Myocyte (in vitro differentiated cells): ENCODE measurements at places on chromosomes 5 and 9. TPM values are rescaled to one million over a fixed set of nuclear protein-coding genes. Genes with fewer than 3 reads are reported as not detected.

GRCh38 chr9:79581794-79582193 lies 10.0 kb downstream of the TLE4 start:
- DNase-seq, result peak; percentile 57

The MELK gene
- 2.9 and 3.1 TPM in 2 replicates for total RNA-seq

The HBEGF gene
- 10.1 and 10.2 TPM in 2 replicates for total RNA-seq

DNA sequence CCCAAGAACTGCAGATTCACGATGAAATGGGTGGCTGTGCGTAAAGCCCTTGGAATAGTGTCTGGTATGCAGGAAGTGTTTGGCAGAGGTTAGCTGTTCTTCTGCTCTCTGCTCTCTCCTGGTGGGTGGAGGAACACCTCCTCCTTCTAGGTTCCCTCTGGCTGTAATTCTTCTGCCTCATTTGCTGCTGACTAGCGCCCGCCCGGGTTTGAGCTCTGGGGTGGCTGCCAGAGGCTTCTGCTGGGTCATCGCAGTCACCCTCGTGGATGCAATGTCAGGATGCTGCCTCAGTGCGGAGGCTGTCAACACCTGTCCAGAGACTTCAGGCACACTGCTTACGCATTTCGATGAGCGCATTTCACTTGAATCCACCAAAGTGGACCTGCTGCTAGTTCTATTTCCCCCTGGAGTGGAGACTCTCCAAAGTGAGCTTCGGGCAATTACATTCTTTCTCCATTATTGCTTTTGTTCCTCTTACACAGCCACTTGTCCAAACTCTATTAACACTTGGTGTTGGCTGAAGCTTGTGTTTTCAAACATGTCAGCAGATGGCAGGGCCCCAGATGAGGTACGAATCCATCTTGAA lies 11.7 kb downstream of the DOCK2 start:
- DNase-seq, result no peak

The PCDH1 gene
- total RNA-seq, result 0.11 and 0.42 TPM in 2 replicates

DNA sequence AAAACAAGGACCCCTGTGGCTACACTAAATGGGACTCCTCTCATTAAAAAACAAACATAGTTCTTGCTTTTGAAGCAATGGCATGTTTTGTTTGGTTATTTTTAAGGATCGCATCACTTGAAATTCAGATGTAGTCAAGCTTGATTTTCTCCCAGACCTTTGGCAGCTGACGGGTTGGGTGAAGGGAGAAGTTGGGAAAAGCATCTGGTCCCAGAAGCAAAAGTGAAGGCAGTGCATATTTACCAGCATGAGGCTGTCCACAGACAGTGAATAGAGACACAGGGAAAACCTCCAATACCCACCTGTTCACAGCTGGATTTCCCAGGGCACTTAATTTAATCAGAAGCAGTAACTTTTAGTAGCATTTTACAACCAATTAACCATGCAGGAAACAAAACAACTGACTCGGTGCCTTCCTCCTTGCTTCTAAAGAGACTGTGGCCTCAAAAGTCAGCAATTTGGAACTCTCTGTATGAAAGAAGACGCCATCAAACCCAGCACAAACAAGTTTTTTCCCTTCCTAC lies 245.4 kb downstream of the EBF1 start:
- DNase-seq, result peak; percentile 22

- DNase-seq, result peak; percentile 34
Observed at GRCh38 chr5:137300411-137301240, 198.5 kb downstream of the SPOCK1 start.

The DPYSL3 gene
- 16.4 and 21.0 TPM in 2 replicates for total RNA-seq

DNA sequence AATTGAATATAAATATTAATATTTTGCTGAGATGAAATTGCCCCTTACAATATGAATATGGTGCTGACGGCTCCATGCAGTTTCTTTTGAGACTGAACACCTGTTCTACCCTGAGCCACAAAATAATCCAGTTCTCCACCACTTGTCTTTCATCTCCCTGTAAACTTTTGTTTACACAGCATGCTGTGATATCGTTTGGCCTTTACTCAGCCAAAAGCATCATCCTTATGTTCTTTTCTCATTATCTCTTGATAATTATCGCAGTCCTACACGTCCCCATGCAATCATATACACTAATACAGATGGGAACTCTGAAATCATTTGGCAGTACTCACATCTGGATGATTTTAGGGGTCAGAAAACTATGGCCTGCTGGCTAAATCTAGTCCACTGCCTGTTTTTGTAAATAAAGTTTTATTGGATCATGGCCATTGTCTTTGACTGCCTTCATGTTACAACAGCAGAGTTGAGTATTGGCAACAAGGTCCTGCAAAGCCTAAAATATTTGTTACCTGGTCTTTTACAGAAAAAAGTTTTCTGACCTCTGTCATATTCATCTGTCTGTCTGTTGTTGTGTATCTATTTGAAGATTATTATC lies 53.3 kb downstream of the AOPEP start:
- DNase-seq, result peak; percentile 76

The TMEM232 gene
- total RNA-seq, result 2.8 and 4.2 TPM in 2 replicates

DNA sequence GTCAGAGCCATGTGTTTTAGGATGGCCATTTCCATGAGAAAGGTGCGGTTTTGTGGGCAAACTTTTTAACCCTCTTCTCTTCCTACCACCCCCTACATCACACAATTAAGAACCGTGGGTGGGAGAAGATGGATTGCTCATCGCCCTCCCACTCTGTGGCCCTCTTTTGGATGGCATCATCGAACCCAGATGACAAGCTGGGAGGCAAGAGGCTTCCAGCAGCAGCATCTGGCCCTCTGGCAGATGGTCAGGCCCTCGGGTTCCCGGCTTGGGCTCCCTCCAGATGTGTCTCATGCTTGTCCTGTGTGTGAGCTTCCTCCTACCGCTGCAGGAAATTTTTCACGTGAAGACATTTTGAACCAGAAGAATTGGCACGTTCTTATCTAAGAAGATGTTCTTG lies 199.9 kb downstream of the EBF1 start:
- DNase-seq, result no peak

DNA sequence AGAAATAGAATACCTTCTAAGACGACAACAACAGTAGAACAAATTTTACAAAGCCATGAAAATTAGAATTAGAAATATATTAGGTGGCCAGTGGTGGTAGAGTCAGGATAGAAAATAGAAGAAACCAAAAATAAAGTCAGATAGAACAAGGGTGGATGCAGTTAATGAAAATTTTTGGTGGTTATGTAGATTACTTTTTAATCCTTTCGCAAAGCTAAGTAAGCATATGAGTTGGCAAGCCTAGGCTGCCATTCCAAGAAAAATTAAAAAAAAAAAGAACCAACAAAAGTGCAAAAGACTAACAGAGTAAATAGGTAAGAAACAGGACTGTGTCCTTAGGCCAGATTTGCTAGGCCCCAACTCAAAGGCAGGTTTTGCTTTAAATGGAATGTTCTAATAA lies 56.8 kb downstream of the PCSK5 start:
- no peak for DNase-seq

- DNase-seq, result no peak
Observed at GRCh38 chr9:112761912-112762655, 11.5 kb downstream of the SNX30 start.

DNA sequence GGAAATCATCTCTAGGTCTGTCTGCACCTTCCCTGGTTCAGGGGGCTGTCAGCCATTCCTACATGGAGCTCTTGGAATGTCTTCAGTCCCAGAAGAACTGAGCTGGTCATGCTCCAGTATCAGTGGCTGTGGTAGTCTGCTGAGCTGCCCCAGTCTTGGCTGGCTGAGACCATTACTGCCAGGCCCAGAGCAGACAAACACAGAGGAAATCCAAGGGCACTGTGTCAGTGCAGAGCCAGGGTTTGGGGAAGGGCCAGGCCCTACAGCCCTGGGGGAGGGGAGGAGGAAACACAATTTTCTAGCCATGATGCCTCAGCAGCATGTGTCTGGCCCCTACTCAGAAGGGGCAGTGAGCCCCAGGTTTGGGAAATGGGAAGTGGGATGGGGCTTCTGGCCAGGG lies 58.4 kb downstream of the ARHGEF37 start:
- DNase-seq, result no peak

DNA sequence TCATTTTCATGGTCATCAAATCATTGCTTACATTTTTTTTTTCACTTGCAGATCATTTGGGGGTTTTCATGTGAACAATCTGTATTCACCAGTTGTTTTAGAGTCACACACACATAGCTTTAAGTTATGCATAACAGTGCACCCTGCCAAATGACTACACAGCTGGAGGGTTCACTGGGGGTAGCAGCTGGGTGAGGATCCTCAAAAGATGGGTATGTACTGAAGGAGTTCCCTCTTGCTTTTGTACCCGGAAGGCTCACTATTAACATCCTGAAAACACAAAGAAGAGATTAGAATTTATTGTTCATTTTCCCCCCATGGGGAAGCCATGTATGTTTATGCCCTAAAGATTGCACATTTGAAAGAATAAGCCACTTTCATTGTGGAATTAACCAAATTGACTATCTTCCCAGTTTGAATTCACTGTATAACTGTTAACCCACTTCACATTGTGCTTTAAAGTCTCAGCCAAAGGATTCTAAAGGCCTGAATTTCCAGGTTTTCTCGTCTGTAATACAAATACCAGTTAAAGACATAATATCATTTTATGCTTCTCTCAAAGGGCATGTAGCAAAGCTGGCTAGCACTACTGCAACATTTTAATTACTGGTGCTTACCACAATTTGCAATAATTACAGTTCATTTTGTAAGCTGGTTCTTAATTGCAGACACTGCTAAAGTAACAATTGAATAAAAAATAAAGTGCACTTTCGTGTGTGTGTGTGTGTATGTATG lies 466.4 kb upstream of the MEF2C start:
- DNase-seq, result no peak

DNA sequence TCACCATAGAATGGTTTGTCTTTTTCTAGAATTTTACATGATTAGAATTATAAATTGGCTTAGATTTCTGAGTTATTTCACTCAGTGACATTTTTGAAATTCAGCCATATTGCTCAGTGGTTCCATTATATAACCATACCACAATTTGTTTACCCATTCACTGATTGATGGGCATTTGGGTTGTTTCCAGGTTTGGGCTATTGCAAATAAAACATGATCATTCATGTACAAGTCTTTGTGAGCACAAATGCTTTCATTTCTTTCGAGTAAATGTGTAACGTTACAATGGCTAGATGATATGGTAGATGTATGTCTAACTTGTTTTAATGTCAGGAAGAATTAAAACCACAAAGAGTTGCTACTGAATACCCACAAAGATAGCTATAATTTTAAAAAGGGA lies 279.9 kb upstream of the TARS1 start:
- DNase-seq, result no peak

DNA sequence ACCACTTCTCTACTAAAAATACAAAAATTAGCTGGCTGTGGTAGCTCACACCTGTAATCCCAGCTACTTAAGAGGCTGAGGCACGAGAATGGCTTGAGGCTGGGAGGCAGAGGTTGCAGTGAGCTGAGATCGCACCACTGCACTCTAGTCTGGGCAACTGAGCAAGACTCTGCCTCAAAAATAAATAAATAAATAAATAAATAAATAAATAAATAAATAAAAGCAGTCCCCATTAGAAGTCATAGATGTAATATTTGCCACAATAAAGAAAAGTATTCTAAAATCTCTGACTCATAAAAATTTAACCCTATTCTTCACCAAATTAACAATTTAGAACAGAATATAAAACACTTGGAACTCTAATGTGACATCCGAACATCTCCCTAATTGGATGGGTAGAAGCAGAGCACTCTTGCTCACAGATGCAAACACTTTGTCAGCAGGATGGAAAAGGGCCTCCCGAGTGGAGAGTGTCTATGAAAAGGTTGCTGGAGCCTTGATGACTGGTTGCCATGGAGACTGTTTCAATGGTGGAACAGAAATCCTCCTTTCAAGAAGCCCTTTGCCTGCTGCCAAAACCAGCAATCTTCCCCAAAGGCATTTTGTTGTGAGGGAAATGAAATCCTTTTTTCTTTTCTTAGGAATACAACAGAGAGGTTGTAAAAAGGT lies 38.9 kb upstream of the TRAF1 start:
- DNase-seq, result peak; percentile 5

DNA sequence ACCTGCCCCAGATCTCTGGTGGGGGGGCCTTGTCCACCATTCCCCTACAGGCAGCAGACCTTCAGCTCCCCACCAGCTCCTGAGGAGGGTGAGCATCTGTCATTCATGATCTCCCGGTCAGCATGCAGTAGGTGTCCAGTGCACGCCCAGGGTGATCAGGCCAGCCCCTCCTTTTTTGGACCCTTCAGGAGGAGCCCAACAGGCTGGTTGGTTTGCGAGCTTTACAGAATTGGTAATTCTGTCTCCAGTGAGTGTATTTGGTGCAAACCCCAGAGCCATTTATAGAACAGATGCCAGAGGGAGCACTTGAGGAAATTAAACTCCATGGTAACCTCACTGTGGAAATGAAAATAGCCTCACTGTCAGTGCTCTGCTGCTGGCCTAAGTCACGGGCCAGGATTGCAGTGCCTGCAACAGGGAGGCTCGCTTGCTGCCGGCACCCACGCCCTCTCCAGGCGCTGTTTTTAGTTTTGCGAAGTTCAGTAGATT lies 23.4 kb downstream of the WNK2 start:
- peak; percentile 70 for DNase-seq

DNA sequence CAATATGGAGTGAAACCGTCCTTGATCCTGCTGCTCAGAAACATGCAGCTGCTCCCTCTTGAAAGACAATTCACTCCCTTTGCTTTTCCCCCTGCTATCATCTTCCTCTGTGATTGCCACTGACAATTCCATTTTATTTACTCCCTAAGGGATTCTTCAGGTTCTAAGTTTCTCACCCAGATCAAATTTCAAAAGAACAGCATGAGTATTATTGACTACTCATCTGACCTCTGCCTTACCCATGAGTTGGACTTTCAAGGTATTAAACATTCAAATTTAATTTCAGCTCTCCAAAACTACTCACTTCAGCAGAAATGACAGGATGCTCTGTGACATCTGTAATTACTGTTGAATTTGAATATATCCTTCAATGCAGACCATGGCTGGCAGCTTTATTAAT lies 236.5 kb upstream of the HAPLN1 start:
- DNase-seq, result peak; percentile 54

- no peak for DNase-seq
Observed at GRCh38 chr9:76027416-76027815, 136.9 kb downstream of the PCSK5 start.

DNA sequence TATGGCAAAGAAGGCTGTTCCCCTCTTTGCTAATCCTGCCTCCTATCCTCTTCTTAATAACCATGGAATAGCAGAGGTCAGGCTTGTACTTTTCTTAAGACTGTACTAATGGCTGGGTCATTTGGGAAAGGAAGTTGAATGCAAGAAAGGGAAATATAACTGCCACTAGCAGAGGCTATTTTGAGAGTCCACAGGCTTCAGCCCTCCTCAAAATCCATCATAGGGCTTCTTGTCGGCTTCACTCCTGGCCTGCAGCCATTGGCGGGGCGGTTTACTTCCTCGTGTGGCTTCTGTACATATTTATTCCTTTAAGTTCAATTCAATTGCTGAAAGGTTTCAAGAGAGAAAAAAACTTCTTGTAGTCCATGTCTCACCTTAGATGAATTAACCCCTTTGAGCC lies 2.8 kb upstream of the PARP8 start:
- no peak for DNase-seq

DNA sequence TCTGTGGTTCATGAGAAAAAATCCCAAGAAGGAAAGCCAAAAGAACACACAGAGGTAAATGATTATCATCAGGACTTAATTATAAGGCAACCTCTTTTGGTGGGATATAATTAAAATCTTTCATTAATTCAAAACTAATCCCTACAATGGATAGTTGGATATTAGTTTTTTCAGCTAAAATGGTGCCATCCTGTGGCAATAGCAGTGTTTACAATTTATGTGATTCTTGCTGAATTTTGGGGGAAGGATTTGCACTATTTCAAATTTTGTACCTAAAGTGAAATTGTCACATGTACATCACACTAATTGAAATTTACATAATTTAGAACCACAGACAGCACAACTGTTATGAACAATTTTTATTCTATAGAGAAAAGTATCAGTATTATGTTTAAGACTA lies 67.0 kb downstream of the CAST start:
- no peak for DNase-seq

GRCh38 chr5:176918613-176919012 lies 19.5 kb upstream of the HK3 start:
- no peak for DNase-seq
